Activated T-cell treated with anti-CD3 and anti-CD28 coated beads, Interleukin-2, amount 50 U/mL, for 24 hours (primary cell): ENCODE measurements at places on chromosomes 3 and 15.

DNA sequence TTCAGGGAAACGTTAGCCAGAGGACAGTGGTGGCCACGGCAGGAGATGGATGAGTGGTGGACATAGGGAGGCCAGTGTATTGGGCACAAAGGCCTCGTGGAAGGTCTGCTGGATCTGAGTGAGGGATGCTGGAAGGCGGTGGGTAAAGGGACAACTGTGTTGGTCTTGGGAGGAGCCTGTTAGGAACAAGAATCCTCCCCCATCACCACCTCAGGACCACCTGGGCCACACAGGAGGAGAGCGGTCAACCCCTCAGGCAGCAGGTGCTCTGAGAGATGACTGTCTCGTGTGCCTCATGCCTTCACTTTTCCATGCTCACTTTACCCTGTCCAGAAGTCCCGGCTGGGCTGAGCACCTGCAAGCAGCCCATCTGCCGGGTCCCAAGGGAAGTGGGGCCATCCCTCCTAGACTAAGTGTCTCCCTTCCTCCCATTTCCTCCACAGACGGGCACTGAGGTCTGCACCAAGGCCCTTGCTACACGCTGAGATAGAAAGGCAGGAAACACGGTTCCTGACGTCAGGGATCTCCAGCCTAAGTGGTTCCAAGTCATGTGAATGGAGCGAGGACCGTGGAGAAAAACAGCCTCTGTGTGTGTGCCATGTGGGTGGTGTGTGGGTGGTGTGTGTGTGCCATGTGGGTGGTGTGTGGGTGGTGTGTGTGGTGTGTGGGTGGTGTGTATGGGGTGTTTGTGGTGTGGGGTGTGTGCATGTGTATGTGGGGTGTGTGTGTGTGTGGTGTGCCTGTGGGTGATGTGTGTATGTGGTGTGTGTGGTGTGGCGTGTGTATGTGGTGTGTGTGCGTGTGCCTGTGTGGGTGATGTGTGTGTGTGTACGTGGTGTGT is 47.8 kb upstream of the CTSH start:
- no peak for DNase-seq
- no peaks in the 10 kb centered on the region for H3K27me3 ChIP-seq
- no peaks in the 10 kb centered on the region for H3K36me3 ChIP-seq
- peaks cover 2% of the 10 kb centered on the region for H3K4me1 ChIP-seq
- H3K4me3 ChIP-seq = no peak overlapping the region
- H3K27ac ChIP-seq = peak overlapping the region; percentile 51

DNA sequence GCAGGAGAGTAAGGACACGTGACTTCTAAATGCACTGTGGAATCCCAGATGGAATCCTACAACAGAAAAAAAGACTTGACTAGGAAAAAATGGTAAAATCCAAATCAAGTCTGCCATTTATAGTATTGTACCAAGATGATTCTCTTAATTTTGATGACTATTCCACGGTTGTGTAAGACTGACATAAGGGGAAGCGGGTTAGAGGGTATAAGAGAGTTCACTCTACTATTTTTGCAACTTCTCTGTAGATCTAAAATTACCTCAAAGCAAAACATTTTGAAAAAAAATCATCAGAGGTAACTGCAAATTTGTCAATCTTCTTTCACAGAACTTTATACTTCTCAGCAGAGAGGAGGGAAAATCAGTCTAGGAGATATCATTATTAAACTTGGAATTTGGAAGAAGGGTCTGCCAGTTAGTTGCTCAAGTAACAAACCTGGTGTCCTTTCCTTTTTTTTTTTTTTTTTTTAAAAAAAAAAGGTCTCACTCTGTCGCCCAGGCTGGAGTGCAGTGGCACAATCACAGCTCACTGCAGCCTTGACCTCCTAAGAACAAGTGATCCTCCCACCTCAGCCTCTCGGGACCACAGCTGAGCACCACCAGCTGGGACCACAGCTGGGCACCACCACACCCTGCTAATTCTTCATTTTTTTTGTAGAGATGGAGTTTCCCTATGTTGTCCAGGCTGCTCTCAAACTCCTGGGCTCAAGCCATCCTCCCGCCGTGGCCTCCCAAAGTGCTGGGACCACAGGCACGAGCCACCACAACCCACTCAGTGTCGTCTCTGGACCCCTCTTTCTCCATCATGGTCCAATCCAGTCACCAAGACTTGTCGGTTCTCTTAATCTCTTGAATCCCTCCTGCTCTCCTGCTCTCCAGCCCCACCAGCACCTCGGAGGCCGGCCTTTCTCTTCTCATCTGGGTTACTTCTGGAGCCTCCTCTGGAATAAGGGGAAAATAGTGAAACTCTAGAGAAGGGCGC is 14.9 kb upstream of the HES1 start:
- H3K27ac ChIP-seq = no peak overlapping the region
- peaks cover 41% of the 10 kb centered on the region for H3K27me3 ChIP-seq
- no peaks in the 10 kb centered on the region for H3K36me3 ChIP-seq
- no peak for DNase-seq
- H3K4me1 ChIP-seq = no peaks in the 10 kb centered on the region
- H3K4me3 ChIP-seq = no peak overlapping the region

DNA sequence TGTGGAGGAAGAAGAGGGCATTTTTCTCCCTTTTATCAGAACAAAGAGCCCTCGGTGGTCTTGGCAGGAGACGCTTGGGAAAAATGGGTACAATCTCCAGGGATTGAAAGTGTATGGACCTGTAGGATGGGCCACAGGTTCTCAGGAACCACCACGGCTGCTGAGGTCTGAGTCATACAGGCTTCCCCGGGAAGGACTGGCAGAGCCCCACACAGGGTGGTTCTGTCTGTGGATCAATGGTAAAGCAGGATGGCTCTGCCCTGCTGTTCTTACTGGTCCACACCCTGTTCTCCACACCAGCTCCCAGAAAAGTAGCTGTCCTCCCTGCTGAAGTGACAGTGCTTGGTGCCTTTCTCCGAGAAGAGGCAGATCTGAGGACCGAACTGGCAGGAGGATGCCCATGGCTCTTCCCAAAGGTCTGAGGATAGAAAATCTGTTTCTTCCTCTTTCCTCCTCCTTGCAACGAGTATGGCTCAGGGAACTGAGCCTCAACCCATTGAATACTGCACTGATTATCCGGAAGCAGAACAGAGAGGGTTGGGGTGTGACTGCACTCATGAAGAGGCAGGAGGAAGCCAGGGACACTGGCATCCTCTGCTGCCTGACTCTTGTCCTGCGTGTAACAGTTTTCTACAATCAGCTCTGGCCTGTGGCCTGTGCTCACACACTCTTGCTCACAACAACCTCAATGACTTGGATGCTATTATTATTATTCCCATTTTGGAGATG is 39.0 kb downstream of the KIF9 start:
- DNase-seq = no peak
- H3K27me3 ChIP-seq = no peaks in the 10 kb centered on the region
- H3K4me1 ChIP-seq = no peaks in the 10 kb centered on the region
- H3K36me3 ChIP-seq = no peaks in the 10 kb centered on the region
- H3K4me3 ChIP-seq = no peak overlapping the region

DNA sequence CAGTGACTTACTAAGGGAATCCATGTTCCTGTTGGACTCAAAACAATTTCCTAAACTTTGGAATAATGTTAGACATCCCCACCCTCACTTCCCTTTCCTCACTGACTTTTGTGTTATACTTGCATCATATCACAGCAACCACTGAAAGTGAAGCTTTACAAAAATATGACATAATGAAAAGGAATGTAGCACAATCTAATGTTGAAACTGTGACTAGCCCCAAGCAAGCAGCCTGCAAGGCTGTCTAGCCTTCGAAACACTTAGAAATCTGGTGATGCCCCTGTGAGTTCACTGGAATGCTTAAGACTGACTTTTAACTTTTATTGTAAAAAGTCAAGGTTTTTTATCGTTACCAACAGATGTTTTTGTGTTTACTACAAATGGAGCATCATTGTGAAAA is 203.7 kb upstream of the ZNF385D start:
- no peaks in the 10 kb centered on the region for H3K27me3 ChIP-seq
- H3K4me1 ChIP-seq = no peaks in the 10 kb centered on the region
- no peak for DNase-seq
- H3K27ac ChIP-seq = no peak overlapping the region

GRCh38 chr3:40464339-40465110 is 7.4 kb downstream of the RPL14 start:
- no peak overlapping the region for H3K4me3 ChIP-seq
- peaks cover 37% of the 10 kb centered on the region for H3K4me1 ChIP-seq
- H3K27ac ChIP-seq = peak overlapping the region; percentile 84
- DNase-seq = no peak
- H3K27me3 ChIP-seq = no peaks in the 10 kb centered on the region
- H3K36me3 ChIP-seq = peaks cover 80% of the 10 kb centered on the region

GRCh38 chr3:106065831-106066230 is 197.0 kb upstream of the CBLB start:
- H3K27me3 ChIP-seq = no peaks in the 10 kb centered on the region
- peaks cover 19% of the 10 kb centered on the region for H3K4me1 ChIP-seq
- no peak for DNase-seq

DNA sequence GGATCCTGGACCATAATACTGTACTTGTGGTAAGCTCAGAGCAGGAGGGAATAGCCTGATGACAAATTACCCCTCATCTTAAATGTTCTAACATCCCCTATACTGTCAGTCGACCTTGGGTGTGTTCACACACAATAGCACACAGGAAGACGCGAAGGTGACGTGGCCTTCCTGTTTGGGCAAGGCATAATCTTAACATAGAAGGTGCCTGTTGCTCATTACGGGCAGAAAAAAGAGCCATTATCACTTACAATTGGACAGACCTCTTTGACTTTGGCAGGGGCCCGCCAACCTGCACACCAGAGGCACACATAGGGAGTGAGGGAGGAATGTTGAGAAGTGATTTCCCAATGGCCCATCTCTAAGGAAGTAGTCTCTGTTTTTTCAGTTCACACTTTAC is 144.2 kb downstream of the ANO10 start:
- DNase-seq = peak; percentile 62
- peak overlapping the region; percentile 28 for H3K4me3 ChIP-seq
- no peaks in the 10 kb centered on the region for H3K36me3 ChIP-seq

DNA sequence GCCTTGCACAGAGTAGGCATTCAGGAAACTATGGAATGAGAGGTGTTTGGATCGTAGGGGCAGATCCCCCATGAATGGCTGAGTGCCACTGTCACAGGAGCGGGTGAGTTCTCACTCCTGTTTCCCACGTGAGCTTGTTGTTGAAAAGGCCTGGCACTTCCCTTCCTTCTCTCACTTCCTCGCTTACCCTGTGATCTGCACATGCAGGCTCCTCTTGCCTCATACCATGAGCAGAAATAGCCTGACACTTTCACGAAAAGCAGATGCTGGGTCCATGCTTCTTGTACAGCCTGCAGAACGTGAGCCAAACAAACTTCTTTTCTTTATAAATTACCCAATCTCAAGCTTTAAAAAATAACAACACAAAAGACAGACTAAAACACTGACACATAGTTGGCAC is 55.4 kb downstream of the AGBL1 start:
- peaks cover 10% of the 10 kb centered on the region for H3K27me3 ChIP-seq
- no peak overlapping the region for H3K4me3 ChIP-seq
- H3K27ac ChIP-seq = no peak overlapping the region
- no peak for DNase-seq

- peaks cover 92% of the 10 kb centered on the region for H3K27me3 ChIP-seq
- peaks cover 20% of the 10 kb centered on the region for H3K4me1 ChIP-seq
- H3K4me3 ChIP-seq = no peak overlapping the region
- DNase-seq = no peak
- H3K36me3 ChIP-seq = no peaks in the 10 kb centered on the region
Measured at GRCh38 chr15:96362011-96362754, 31.7 kb downstream of the NR2F2 start.

GRCh38 chr3:115580566-115580965 is 42.7 kb upstream of the GAP43 start:
- H3K27ac ChIP-seq = no peak overlapping the region
- H3K4me3 ChIP-seq = no peak overlapping the region
- no peak for DNase-seq
- H3K27me3 ChIP-seq = peaks cover 14% of the 10 kb centered on the region

GRCh38 chr15:100939791-100940190 is 20.6 kb downstream of the LRRK1 start:
- no peak overlapping the region for H3K4me3 ChIP-seq
- no peak for DNase-seq
- no peaks in the 10 kb centered on the region for H3K4me1 ChIP-seq

DNA sequence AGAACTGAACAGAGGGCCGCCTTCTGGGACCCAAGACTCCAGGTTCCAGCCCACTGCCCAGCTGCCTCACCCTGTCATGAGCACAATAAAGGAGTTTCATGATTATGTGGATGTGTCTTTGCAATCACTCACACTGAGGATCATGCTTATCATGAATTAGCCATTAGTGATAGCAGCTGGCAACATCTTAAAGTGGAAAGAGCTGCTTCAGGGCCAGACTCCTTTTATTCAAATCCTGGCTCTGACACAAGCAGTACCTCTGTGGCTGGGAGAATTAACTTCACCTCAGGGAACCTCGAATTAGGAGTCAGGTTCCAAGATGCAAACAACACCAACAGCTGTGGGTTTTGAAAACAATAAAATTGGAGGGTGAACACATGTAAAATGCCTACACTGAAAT is 6.6 kb upstream of the SCAP start:
- no peaks in the 10 kb centered on the region for H3K27me3 ChIP-seq
- H3K4me1 ChIP-seq = no peaks in the 10 kb centered on the region
- no peak for DNase-seq
- H3K27ac ChIP-seq = no peak overlapping the region
- no peak overlapping the region for H3K4me3 ChIP-seq
